GM12878 (cell line): ENCODE measurements at places on chromosomes 2 and 18. TPM values are rescaled to one million over a fixed set of nuclear protein-coding genes. Genes with fewer than 3 reads are reported as not detected.

DNA sequence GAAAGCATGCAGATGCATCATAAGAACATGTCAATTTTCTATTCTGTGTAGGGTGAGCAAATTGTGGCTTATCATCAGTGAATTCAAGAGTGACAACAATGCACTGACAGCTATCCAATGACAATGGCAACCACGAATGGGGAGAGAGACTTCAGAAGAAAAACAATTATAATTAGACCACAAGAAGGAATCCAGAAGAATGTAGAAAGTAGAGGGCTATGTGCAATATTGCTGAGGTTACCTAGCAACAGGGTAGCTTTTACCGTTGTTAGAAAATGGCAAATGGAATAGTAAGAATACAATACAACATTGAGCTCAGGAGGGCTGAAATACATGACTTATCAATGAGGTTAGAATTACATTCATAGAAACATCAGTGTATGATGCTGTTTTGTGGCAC is 71.1 kb upstream of the SESTD1 start:
- H3K4me1 ChIP-seq, result no peaks in the 10 kb centered on the region
- DNase-seq, result no peak
- no peaks in the 10 kb centered on the region for H3K36me3 ChIP-seq
- H3K27me3 ChIP-seq, result no peaks in the 10 kb centered on the region; the same call in 1 of the 2 replicates

SRBD1 gene
- 19.7 and 23.7 TPM in 2 replicates for total RNA-seq

GRCh38 chr2:235444101-235444597 is 49.7 kb upstream of the AGAP1 start:
- no peak overlapping the region for H3K4me3 ChIP-seq
- DNase-seq, result no peak
- no peaks in the 10 kb centered on the region for H3K4me1 ChIP-seq
- no peaks in the 10 kb centered on the region for H3K36me3 ChIP-seq
- no peaks in the 10 kb centered on the region for H3K27me3 ChIP-seq
- H3K27ac ChIP-seq, result no peak overlapping the region

DNA sequence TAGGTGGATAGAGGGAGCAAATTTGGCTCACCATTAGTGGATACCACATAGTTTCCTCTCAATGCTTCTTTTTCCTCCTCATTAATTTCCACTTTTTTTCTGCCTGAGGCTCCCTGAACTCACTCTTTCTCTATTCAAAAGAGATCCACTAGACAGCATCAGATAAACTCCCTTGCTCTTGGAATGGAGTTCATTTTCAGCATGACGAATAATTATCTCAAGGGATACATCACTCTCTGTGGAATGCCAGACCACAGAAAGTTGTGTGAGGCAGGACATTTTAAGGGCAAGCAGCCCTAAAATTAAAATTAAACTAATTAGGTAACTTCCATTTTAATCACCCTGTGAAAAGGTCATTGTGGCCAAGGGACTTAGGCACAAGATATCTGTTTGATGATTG is 1920.1 kb upstream of the CELF4 start:
- no peak overlapping the region for H3K4me3 ChIP-seq
- no peaks in the 10 kb centered on the region for H3K4me1 ChIP-seq
- no peaks in the 10 kb centered on the region for H3K36me3 ChIP-seq
- DNase-seq, result no peak
- H3K27ac ChIP-seq, result no peak overlapping the region
- H3K27me3 ChIP-seq, result no peaks in the 10 kb centered on the region

GRCh38 chr18:60246606-60247005 is 126.0 kb downstream of the MC4R start:
- H3K27me3 ChIP-seq, result no peaks in the 10 kb centered on the region
- peaks cover 9% of the 10 kb centered on the region; the same call in 1 of the 2 replicates for H3K4me1 ChIP-seq
- no peak for DNase-seq
- no peak overlapping the region for H3K4me3 ChIP-seq

GRCh38 chr2:239876271-239876947 is 148.7 kb downstream of the NDUFA10 start:
- no peaks in the 10 kb centered on the region for H3K4me1 ChIP-seq
- H3K27me3 ChIP-seq, result no peaks in the 10 kb centered on the region; the same call in 1 of the 2 replicates
- H3K4me3 ChIP-seq, result no peak overlapping the region
- no peak for DNase-seq
- H3K27ac ChIP-seq, result no peak overlapping the region

LHCGR gene
- 0.11 TPM in 1 of 2 replicates, not detected in the other for total RNA-seq

IL36RN gene
- not detected in 2 replicates for total RNA-seq

SYT4 gene
- total RNA-seq, result not detected in 2 replicates

VWA3B gene
- not detected in 2 replicates for total RNA-seq

DNA sequence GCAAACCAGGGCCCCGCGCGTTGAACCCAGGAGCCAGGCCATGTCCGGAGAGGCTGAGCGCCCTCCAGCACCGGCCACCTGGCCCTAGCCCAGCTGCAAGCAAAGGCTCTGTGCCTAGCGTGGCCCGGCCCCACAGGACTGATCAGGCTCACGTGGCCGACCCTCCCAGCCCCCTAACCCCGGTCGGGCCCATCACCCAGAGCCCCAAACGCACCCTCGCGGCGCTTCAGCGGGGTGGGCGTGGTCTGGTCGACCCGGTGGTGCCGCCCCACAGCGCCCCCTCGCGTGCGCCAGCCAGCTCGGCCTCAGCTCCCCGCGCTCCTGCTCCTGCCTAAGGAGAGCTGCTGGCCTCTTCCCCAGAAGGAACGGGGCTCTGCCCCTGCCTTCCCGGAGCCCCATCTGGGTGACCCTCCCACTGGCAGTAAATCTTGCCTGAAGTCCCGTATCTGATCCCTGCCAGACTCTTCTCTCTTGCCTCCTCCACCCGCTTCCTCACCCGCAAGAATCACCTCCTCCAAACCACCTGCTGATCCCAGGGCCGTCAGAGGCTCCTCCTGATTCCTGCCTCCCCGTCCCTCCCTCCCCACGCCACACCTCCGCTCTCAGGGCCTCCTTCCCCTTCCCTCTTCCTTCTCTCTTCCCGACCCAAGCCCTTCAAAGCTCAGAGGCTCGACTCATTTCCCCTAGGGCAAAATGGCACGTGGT is 12.3 kb upstream of the TEX51 start:
- H3K27me3 ChIP-seq, result no peaks in the 10 kb centered on the region; the same call in 1 of the 2 replicates
- H3K4me1 ChIP-seq, result no peaks in the 10 kb centered on the region
- no peak for DNase-seq

- peaks cover 9% of the 10 kb centered on the region; the same call in 1 of the 2 replicates for H3K36me3 ChIP-seq
- no peaks in the 10 kb centered on the region for H3K27me3 ChIP-seq
- no peak for DNase-seq
- no peak overlapping the region for H3K27ac ChIP-seq
- H3K4me1 ChIP-seq, result no peaks in the 10 kb centered on the region
- H3K4me3 ChIP-seq, result no peak overlapping the region
Observed at GRCh38 chr2:96702098-96702785, 37.6 kb downstream of the LMAN2L start.

- peaks cover 91% of the 10 kb centered on the region for H3K4me1 ChIP-seq
- H3K27ac ChIP-seq, result peak overlapping the region; percentile 72
- H3K4me3 ChIP-seq, result no peak overlapping the region
Observed at GRCh38 chr2:96528700-96529375, 7.7 kb upstream of the ARID5A start.

GPR55 gene
- total RNA-seq, result 26.8 and 30.1 TPM in 2 replicates

IL1RL1 gene
- total RNA-seq, result 0.18 TPM in 1 of 2 replicates, not detected in the other

- H3K4me3 ChIP-seq, result no peak overlapping the region
- no peaks in the 10 kb centered on the region for H3K36me3 ChIP-seq
- no peak for DNase-seq
- peaks cover 9% of the 10 kb centered on the region for H3K4me1 ChIP-seq
- no peaks in the 10 kb centered on the region for H3K27me3 ChIP-seq
- H3K27ac ChIP-seq, result no peak overlapping the region
Observed at GRCh38 chr2:136006658-136007057, 21.2 kb upstream of the DARS1 start.

CDH19 gene
- not detected in 2 replicates for total RNA-seq

DNA sequence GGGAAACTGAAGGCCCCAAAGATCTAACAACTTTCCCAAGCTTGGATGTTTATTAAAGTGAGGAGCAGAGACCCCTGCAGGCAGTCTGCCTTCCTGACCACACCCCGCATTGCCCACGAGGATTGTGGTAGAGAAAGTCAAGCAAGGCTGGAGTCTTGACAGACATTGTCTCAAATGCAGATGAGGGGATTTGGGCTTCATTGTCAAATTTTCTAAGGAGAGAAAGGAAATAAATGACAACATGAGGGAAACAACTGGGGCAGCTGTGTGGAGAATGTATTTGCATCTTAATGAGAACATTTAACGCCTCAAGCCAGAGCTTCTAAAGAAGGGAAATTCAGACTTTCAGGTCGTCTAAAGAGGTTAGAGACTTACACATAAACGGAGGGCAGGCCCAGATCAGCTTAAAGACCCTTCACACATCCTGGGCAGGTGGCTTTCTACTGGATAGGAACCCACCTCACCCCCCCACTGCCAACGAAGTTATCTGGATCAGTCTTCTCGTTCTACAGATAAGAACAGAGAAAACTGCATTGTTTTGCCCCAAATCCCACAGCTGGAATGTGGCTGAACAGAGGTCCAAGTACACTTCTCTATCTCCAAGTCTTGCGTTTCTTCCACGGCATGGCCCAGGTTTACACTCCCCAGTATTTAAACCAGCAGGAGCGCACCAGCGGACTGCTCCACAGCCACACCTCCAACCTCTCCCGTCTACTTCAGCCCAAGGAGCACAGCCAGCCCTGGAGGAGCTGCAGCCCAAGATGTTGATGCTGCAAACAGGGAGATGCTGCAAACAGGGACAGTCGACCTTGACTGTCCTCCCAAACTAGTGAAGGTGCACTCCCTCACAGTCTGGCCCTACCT is 16.2 kb upstream of the SCG2 start:
- H3K36me3 ChIP-seq, result no peaks in the 10 kb centered on the region
- H3K4me3 ChIP-seq, result no peak overlapping the region
- peaks cover 3% of the 10 kb centered on the region; the same call in 1 of the 2 replicates for H3K27me3 ChIP-seq
- no peak overlapping the region for H3K27ac ChIP-seq
- DNase-seq, result no peak

CHRNG gene
- not detected in 2 replicates for total RNA-seq

RIF1 gene
- 44.2 and 50.9 TPM in 2 replicates for total RNA-seq

CXCR4 gene
- total RNA-seq, result 45.9 and 49.6 TPM in 2 replicates

IL1B gene
- 0.64 and 0.72 TPM in 2 replicates for total RNA-seq

DNA sequence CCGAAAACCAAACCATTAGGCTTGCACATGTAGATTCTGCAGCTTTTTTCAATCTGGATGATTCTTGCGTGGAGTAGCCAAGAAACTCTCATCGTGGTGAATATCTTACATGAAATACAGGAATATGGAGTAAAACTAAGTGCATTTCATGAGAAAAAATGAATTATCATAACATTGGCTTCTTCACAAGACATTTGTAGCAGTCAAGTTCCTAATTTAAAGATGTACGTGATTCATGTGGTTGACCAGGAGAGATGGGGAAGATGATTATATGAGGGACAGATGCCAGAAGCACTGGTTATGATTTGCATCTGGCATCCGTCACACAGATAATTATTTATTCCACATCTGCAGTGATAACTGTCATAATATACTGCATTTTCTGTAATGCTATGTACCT is 90.4 kb downstream of the ANTXR1 start:
- no peaks in the 10 kb centered on the region; the same call in 1 of the 2 replicates for H3K27me3 ChIP-seq
- no peaks in the 10 kb centered on the region for H3K36me3 ChIP-seq
- no peaks in the 10 kb centered on the region for H3K4me1 ChIP-seq
- H3K27ac ChIP-seq, result no peak overlapping the region
- H3K4me3 ChIP-seq, result no peak overlapping the region
- DNase-seq, result no peak

DNA sequence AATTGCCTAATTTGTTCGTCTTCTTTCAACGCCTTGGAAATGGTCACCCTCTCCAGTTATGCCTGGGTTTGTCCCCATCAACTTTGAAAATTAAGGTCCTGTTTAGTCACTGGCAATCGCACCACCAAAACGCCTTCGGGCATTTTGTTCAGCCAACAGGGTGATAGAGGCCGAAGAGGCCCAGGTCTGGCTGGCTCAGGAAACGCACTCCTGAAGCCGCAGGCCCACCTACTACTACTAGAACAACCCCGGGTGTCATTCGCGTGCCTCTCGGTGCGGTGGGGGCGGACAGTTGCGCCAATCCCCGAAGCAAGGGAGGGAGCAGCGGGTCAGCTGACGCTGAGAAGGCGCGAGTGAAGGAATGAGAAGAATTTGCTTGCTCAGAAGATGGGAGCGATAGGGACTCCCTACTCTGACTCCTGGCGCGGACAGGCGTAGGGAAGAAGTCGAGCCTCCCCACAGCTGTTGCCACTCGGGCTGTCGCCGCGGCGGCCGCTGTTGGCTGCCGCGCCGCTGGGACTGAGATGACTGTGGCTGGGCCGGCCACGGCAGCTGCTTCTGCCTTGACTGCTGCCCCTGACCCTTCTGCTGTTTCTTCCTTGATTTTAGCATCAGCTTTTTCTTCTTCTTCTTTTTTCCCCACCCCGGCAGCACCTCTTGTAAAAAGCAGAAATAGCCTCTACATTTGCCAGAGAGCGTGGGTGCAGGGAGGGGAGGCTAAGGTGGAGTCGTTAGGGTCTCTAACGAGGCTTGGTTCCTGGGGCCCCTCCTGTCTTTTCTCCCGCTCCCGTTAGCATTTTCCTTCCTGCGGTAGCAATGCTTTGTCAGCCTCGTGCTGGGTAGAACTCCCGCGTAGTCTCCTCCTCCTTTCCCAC is 387.6 kb downstream of the FIGN start:
- H3K27me3 ChIP-seq, result no peaks in the 10 kb centered on the region; the same call in 1 of the 2 replicates
- H3K27ac ChIP-seq, result no peak overlapping the region

- no peak for DNase-seq
- H3K27ac ChIP-seq, result no peak overlapping the region
- no peaks in the 10 kb centered on the region for H3K4me1 ChIP-seq
Observed at GRCh38 chr18:67665266-67665665, 148.7 kb upstream of the DSEL start.

DNA sequence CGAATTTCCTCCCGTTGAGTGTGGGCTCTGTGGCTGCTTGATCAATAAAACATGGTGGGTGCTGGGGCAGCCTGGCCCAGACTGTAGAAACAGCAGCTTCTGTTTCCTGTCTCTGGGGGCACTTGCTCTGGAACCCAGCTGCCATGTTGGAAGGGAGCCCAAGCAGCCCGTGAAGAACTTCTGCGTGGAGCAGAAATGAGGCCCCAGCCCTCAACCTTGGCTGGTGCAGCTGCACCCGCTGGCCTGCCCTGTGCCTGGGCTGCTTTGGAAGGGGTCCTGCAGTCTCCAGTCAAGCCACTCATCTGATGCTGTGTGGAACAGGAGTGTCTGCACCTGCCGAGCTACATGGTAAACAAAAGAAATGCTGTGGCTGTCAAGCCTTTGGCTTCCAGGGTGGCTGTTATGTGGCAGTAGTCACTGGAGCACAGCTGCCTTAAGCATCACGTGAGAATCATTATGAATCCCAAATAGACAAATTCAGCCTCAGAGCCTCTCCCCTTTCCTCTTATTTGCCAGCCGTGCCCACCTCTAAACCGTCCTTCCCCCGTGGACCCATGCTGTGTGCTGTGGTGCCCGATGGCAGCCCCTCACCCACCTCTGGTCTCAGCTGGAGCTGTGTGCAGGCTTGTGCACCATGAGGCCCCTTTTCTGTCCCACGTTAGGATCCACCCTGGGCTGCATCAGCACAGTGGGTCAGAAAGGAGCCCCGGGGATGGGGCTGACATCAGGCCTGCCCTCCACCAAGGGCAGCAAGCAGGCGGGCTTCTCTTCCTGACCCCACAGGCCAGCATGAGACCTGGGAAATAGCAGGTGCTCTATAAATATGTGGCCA is 134.0 kb upstream of the HDAC4 start:
- no peaks in the 10 kb centered on the region for H3K27me3 ChIP-seq
- H3K4me1 ChIP-seq, result no peaks in the 10 kb centered on the region
- H3K36me3 ChIP-seq, result no peaks in the 10 kb centered on the region
- no peak for DNase-seq
- no peak overlapping the region for H3K4me3 ChIP-seq
- H3K27ac ChIP-seq, result no peak overlapping the region
